Activated T-helper 2 cell treated with anti-CD3 and anti-CD28 coated beads, Interferon-gamma antibody, Interleukin-2, Interleukin-4, amounts not matched to agents 10 μg/mL and 5 μg/mL and 100 μg/mL, durations not matched to agents 14 hours and 24 hours and 36 hours (primary cell): ENCODE measurements at places on chromosomes 12 and 14.

DNA sequence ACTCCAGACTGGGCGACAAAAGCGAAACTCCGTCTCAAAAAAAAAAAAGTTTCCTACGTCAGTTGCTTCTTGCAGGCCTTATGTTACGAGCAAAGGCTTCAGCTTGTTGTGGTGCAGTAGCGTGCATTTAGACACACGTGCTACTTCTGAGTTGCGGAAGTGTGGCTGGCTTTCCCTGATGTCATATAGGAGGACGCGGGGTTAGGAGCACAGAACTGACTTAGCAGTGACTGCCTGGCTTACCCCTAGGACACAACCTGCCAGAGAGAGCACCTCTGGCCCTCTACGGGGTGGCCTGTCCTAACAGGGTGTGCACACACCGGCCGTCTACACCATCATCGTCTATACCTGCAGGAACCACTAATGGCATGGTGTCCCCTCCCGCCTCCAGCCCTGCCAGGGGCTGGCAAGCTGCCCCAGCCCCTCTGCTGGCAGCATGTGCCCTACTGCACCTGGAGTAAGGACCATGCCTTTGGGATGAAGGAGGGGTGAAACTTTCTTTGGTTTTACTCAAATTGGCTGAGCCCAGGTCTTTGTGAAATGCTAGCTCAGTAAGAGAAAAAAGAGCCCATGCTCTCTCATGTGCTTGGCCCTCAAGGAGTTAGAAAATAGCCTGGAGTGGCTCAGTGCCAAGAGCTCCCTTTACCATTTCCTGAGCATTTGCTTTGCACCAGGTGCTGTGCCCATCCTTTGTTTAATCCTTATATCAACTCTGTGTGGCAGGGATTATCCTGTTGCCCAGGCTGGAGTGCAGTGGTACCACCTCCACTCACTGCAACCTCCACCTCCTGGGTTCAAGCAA, 1.7 kb upstream of the GPR68 start:
- DNase-seq: peak; percentile 85

- DNase-seq: no peak
Observed at GRCh38 chr12:107759410-107759809, 1.5 kb downstream of the PRDM4 start.

- DNase-seq: no peak
Observed at GRCh38 chr14:102949801-102950451, 27.5 kb downstream of the AMN start.

- DNase-seq: no peak
Observed at GRCh38 chr14:85409481-85410210, 120.3 kb upstream of the FLRT2 start.
